Right lung (tissue), 10 donors: ENCODE measurements at places on chromosomes 4 and X.

DNA sequence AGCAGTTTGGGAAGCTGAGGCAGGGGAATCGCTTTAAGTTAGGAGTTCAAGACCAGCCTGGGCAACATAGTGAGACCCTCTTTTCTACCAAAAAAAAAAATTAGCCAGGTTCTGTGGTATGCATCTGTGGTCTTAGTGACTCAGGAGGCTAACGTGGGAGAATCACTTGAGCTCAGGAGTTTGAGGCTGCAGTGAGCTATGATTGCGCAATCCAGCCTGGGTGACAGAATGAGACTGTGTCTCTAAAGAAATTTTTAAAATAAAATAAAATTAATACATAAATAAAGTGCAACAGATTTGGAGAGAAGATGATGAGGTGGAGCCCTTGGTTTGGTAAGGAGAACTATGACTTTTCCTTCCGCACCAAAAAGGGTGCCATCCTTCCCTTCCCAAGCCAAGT, 436.9 kb downstream of the NLGN4X start:
- DNase-seq = no peak

- no peak for DNase-seq
Observed at GRCh38 chr4:590313-590841, 14.3 kb upstream of the TMEM271 start.

- peak; percentile 60 for DNase-seq
Observed at GRCh38 chrX:68084765-68085164, 348.5 kb downstream of the OPHN1 start.

GRCh38 chr4:1039493-1040343, 28.3 kb downstream of the FGFRL1 start:
- peak; percentile 51 for DNase-seq

DNA sequence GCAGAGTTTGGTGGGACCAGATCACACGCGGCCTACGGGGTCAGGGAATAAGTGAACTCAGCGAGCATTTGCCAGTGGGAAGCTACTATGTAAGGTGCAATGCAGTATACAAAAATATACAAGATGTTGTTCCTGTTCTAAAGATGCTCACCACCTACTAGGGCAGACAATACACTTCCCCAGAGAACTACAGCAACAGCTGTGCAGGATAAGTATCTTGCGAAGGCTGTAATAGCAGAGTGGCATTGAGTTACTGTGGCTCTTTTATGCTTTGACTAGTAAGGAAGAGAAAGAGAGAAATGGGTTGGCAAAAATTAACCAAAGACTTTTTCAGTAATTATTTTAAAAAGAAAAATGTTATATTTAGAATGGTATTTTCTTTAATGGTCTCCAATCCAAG, 61.2 kb downstream of the CDS1 start:
- no peak for DNase-seq

DNA sequence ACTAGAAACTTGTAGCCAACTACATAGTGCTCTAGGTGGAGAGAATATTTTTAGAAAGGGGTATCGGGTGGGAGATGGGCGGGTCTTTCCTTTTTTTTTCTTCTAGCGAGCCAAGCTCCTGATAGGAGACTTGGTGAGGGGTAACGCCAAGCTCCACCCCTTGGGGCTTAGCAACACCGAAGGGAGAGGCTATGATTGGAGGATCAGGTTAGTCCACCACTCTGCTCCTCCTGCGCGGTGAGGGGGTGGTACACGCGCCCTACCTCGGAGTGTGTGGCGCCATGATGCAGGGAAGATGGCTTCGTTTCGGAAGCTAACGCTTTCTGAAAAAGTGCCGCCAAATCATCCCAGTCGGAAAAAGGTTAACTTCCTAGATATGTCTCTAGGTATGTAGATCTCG, at the start of gene LUZP4:
Gene LUZP4, plus strand, starts transcription at position 251 of the 400 bp plus-strand sequence. Its CDS starts 45 bp downstream, at position 296.
- no peak for DNase-seq

DNA sequence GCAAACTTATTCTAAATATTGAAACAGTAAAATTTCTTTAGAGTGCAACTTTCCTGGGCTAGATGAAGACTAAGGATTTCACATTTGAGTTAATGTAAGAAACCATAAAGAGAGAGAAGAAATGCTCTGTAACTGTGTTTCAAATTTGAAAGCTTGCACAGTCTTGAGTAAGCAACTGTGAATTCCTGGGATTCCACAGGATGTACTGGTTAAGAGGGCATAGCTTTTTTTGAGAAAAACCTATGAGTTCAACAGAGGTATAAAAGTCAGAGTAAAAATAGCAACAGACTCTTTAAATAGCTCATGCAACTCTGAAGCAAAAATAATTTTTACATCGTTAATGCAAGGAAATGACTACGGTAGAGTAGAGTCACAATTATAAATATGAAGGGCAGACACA, 25.5 kb downstream of the ZNF330 start:
- no peak for DNase-seq

- DNase-seq = no peak
Observed at GRCh38 chr4:103673983-103674382, 45.8 kb downstream of the TACR3 start.

- DNase-seq = no peak
Observed at GRCh38 chr4:89173336-89174090, 62.2 kb downstream of the TIGD2 start.

- DNase-seq = no peak
Observed at GRCh38 chr4:88729146-88729760, 31.6 kb upstream of the NAP1L5 start.

- no peak for DNase-seq
Observed at GRCh38 chrX:14489437-14489836, 39.9 kb upstream of the GLRA2 start.
